Stimulated activated CD8-positive, alpha-beta memory T cell treated with anti-CD3 and anti-CD28 coated beads, Interleukin-15, amount 100 ng/mL, for 1 hour (primary cell): ENCODE measurements at places on chromosomes 12 and 14.

GRCh38 chr12:97260786-97261185, 201.8 kb upstream of the RMST start:
- DNase-seq: no peak

- DNase-seq: no peak
These were observed 286.0 kb downstream of the ZFP36L1 start for GRCh38 chr14:68506645-68507419.

- no peak for DNase-seq
These were observed 7.7 kb downstream of the TBX5 start for GRCh38 chr12:114397978-114398881.

- peak; percentile 65 for DNase-seq
These were observed 22.3 kb downstream of the CKB start for GRCh38 chr14:103500148-103500990.

DNA sequence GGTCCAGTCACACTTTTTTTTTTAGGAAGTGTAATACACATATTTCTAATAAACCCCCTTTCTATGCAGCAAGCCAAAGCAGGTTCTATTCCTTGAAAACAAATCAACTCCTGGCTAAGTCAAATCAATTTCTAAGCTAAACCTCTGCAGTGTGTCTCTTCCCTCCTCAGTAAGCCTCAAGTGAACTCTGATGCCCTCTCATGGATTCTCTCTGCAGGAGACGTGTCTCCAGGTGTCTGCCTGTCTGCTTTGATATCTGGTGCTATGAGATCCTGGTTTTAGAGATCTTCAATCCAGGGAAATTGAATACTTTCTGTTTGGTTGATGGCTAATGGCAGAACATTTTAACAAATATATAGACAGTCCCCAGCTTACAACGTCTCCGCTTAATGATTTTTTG, 791.7 kb downstream of the AACS start:
- no peak for DNase-seq
